ENCODE measurements at places on chromosomes 11 and 22.

DNA sequence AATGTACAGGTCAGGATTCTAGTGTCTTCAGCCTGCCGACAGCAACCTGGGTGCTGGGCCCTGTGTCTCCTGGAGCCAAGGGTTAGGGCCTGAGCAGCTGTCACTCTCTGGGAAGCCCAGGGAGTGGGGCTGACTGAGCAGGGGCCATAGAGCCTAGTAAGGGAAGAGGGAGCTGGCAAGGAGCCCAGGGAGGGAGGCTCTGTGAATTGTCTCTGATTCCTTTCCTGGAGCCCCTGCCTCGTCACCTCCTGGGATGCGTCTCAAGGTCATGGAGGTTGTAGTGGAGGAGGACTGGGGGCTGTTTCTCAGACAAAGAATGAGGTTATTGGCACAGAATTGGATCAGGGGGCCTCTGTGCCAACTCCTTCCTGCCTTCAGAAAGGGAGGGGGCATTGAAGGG, 11.8 kb downstream of the SOX10 start:
- DNase-seq = no peak

- no peak for DNase-seq
Observed at GRCh38 chr22:19693981-19694670, 20.2 kb upstream of the SEPTIN5 start.

- no peak for DNase-seq
Observed at GRCh38 chr11:118012083-118012669, 26.0 kb downstream of the IL10RA start.

DNA sequence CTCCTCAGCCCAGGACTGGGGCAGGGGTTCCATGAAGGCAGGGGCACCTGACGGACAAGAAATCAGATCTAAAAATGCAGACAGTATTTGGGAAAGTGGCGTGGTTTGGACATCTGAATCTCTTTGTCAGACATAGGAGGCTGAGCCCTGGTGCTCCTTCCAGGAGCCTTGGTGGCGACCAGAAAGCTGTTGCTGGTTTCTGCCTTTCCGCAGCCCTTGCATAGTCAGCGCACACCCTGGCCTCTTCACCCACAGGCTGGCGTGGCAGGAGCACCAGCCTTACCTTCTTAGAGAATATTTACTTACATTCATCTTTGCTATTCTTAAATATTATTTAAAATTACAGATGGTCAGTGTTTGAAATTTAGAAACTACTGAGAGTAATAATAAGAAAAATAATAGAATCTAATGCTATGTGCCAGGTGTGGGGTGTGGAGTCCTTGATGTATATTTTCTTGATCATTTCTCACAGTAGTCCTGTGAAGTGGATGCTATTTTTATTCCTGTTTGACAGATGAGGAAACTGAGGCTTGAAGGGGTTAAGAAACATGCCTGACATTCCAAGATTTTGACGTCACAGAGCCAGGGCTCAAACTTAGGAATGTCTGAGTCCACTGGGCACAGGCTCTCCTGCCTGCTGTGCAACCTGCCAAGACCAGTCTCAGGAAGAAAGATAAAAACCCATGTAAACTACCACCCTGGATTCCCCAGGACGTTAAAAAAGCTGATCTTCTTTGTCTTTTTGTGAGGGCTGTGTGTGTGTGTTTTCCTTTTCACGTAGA, 51.6 kb downstream of the TBC1D22A start:
- no peak for DNase-seq

DNA sequence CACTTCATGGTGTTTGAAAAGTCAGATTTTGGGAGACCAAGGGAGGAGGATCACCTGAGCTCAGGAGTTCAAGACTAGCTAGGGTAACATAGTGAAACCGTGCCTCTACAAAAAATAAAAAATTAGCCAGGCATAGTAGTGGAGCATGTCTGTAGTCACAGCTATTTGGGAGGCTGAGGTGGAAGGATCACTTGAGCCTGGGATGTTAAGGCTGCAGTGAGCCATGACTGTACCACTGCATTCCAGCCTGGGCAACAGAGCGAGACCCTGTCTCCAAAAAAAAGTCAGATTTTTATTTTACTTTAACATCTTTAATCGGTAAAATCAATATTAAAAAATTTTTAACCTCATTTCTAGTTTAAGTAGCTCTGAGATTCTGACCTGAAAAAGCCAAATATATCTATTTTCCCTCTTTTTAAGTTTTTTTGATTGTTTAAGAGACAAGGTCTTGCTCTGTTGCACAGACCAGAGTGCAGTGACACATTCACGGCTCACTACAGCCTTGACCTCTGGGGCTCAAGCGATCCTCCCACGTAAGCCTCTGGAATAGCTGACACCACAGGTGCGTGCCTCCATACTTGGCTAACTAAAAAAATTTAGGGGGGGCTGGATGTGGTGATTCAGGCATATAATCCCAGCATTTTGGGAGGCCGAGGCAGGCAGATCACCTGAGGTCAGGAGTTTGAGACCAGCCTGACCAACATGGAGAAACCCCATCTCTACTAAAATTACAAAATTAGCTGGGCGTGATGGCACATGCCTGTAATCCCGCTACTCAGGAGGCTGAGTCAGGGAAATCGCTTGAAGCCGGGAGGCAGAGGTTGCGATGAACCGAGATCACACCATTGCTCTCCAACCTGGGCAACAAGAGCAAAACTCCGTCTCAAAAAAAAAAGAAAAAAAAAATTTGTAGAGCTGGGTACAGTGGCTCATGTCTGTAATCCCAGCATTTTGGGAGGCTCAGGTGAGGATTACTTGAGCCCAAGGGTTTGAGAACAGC, 48.4 kb downstream of the SFI1 start:
- no peak for DNase-seq

- DNase-seq = no peak
Observed at GRCh38 chr22:45987136-45987861, 10.3 kb upstream of the WNT7B start.

- no peak for DNase-seq
Observed at GRCh38 chr11:104078245-104078644, 41.8 kb downstream of the DDI1 start.

DNA sequence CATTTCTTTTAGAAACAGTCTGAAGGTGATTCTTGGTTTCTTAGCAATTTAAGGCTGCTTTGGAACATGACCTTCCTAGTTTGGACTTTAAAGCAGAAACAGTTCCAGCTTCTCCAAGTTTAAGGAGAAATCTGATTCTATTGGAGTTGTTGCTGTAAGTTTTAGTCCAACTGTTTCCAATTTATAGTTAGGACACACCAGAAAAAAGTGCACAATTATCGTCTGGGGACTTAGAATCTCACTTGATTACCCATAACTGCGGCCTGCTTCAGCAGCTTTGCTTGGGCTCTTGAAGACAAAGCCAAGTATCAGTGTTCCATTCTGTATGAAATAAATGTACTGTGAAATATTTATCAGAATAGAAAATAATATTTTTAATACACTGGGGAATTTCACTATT, 246.6 kb downstream of the TMEM135 start:
- no peak for DNase-seq

DNA sequence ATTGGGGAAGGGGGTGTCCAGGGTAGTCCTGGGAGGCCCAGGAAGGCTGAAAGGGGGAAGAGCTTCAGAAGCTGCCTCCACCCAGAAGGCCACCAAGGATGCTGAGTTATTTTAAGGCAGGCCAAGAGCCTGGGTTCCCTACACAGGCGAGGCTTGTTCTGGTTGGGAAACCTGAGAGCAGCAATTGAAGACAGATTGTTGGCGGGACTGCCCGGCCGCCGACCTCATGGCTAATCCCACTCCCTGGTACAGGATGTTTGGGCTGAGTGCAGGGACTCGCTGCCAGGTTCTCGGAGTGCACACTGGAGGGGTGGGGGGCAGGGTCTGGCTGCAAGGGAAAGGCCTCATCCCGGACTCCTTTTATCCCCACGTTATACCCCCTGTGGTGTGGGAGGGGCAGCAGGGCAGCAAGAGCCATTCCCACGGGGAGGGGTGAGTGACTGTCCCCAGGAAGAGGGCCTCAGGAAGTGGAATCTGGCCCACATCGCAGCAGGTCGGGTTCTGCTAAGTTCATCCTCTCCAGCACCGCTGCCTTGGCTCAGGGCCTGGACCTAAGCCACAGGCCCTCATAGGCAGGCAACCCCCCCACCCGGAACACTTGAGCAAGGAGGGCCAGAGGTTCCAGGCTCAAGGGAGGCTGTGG, 43.6 kb upstream of the PRR5 start:
- DNase-seq = no peak

DNA sequence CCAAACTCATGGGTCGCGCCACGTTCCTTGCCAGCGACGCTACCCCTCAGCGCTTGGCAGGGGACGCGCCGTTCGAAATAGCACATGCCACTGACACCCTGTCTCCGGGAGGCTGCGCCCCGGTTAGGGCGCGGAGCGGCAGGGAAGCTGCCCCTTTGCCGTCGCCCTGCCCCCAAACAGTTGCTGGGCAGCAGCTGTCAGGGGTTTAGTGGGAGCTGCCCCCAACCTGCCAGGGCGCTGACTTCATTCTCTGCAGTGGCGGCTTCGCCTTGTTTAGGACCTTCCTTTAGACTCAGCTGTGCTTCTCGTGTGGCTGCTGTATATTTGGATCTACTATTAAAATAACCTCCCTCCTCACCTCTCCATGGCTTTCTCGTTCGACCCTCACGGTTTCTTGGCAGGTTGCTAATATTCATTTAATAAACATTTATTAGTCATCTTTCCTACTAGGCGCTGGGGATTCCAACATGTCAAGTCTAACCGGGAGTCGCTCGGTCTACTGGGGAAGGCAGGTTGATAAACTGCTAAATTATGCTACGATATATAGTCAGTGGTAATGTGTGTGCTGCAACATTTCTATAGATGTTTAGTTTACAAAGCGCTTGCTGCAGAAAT, 782 bp downstream of the TMEM109 start:
- DNase-seq = peak; percentile 29

- no peak for DNase-seq
Observed at GRCh38 chr22:43978558-43978957, 23.3 kb downstream of the SAMM50 start.

- DNase-seq = no peak
Observed at GRCh38 chr11:44377914-44378321, 68.0 kb upstream of the ALX4 start.

- no peak for DNase-seq
Observed at GRCh38 chr11:126146454-126147192, 64.8 kb downstream of the RPUSD4 start.

- DNase-seq = no peak
Observed at GRCh38 chr11:103609117-103610066, 427.0 kb upstream of the DDI1 start.

GRCh38 chr22:47225080-47225930, 462.9 kb downstream of the TBC1D22A start:
- no peak for DNase-seq

- DNase-seq = no peak
Observed at GRCh38 chr11:95924414-95924760, 480 bp upstream of the MTMR2 start.

DNA sequence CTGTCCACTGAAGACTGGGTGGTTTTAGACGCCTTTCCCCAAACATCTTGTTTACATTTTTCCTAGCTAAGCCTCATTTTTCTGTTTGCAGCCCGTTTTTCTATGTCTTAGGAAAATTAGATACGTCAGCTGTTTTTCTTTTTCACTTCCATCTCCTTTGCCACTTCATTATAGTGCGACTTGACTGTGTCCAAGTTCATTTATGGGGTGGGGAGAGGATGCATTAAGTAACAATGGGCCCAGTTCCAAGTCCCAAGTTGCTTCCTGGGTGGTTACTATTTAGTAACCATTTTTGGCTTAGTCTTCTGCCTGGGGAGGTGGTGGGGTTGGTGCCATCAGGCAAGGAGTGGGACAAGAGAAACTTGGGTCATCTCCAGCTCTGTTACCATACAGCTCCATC, 83.0 kb downstream of the TRAF6 start:
- DNase-seq = no peak

DNA sequence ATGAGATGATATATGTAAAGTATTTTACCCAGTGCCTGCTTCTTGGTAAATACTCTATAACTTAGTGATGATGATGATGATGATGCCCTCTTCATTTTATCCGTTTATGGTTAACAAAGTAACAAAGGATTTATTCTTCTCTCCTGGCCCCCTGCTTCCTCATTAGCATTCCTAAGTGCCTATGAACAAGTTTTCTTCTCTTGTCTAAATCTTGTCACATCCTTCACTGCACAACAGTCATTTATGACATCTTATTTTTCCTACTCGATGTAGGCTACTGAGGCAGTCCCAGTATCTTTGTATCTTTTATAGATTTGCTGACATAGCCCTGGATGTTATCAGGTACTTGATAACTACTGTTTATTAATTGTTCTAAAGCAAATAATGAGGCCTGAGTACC, 754.4 kb upstream of the ARHGAP42 start:
- DNase-seq = no peak

- DNase-seq = no peak
Observed at GRCh38 chr11:48210052-48210451, 6.6 kb upstream of the OR4B1 start.

GRCh38 chr11:65180877-65181568, 705 bp upstream of the CAPN1 start:
- DNase-seq = peak; percentile 51

DNA sequence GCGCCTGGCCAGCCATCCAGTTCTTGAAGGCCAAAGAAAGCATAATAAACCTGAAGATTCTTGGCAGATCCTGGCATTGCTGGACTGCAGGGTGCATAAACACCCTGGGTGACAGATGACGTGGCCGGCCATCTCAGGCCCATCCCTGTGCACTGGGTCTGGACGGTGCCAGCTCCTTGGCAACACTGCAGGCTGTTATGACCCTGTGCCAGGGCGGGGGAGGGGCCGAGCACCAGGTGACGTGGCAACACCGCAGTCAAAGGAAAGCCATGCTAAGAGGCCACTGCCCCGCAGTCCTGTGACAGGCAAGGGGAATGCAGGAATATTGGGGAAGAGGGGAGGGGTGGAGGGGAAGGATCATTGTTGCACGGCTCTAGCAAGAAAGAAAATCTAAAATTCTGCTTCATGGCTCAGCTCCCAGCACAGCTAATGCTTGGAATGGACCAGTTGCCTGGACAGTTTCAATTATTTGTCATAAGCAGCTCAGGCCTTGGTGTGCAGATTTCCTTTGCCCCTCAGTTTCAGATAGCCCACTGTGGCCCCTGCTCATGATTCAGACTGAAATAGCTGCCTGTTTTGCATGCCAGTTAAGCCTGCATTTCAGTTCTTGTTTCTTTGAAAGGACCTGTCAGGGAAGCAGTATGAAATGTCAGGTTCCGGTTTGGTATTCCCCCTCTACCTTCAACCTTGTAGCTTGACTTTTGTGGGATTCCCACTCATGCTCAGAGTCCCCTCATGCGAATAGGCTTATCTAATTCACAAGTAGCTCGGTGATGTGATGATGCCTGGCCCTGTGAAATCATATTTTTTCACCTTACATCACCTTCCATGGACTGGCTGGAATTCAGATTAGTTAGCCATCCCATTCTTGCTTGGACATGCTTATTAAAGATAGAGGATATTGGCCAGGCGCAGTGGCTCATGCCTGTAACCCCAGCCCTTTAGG, 29.7 kb upstream of the DDX6 start:
- peak; percentile 4 for DNase-seq
